Glutamatergic neuron (in vitro differentiated cells): ENCODE measurements at places on chromosomes 1 and 21.

DNA sequence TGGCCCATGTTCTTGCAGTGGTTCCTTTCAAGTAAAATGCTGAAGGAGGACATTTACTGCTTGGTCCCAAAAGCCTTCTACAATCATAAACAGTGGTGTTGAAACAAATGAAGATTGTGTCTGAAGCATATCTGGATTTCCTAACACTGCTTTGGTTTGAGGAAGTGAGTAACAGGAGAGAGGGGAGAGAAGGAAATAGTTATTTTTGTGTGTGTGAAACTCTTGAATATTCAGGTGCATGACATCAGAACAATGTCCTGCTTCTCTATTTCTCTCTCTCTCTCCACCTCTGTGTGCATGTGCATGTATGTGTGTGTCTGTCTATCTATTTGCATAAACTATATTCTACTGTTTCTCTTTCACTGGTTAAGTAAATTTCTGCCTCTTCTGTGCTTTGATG lies 61.4 kb upstream of the TNFSF18 start:
- no peak for DNase-seq

- no peak for DNase-seq
These were observed 88.0 kb upstream of the AK4 start for GRCh38 chr1:65059930-65060538.

GRCh38 chr1:152880907-152881306 lies 2.8 kb downstream of the SMCP start:
- no peak for DNase-seq

DNA sequence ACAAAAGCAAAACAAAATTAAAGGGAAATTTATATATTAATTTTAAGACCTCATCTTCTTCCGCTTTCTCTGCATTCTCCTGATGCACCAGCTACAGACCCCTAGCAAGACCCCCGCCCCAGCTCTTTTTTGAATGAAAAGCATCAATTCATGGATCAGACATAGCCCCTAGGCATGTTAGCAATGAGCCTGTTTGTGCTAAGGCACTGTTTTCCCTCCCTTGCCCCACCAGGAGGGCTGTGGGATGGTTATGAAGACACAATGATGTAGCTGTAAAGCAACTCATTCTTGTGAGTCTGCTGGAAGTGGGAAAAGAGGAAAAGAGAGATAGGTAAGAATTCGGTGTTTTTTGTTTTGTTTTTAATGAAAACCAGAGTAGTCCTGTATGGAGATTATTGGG lies 88.5 kb upstream of the ZBTB18 start:
- no peak for DNase-seq

GRCh38 chr1:71618766-71619530 lies 538.1 kb upstream of the ZRANB2 start:
- no peak for DNase-seq

DNA sequence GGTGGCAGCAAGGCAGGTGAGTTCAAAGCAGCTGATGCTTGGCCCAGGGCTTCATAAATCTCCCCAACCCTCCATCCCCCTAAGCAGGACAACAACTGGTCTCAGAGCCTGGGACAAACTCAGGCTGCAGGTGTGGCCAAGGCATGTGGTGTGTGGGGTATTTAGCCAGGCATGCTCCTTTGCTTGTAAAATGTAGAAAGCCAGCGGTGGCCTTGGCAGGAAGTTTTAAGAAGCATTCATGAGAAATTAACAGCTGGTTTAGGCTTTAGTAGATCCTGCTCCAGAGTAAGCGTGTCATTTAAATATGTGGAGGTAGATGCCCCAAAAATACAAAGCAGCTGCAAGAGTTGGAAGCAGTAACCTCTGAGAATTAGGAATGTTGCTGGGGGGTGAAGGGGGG lies 44.8 kb downstream of the NTPCR start:
- DNase-seq = no peak

GRCh38 chr1:241274693-241275092 lies 82.3 kb downstream of the RGS7 start:
- DNase-seq = no peak

DNA sequence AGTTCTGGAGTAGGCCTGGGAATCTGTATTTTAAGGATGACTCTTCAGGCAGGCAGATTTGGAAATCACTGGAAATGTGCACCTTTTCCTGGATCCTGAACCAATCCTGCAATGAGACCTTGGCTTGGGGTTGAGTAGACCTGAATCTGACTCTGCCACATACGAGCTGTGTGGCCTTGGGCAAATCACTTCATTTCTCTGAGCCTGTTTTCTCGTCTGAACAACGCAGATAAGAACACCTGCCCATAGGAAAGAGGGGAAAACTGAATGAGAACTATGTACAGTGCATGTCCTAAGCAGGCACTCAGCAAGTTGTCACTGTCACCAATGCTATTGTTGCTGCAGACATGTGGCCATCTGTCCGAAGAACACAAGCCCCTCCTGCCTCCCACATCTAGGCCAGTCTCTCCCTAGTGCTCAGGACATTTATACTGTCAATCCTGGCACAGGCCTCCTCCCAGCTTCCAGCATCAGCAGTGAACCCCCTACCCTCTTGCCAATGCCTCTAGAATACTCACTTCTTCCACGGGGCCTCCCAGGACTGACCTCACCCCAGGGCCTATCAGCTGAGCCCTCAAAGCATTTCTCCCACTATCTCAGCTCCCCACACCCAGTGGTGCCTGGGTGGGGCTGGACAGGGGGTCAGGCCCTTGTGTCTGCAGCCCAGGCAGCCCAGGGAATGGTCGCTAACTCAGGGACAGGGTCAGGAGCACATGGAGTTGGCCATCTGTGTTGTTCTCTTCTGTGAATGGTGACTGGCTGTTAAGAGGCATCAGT lies 88.8 kb upstream of the ZBTB40 start:
- no peak for DNase-seq

DNA sequence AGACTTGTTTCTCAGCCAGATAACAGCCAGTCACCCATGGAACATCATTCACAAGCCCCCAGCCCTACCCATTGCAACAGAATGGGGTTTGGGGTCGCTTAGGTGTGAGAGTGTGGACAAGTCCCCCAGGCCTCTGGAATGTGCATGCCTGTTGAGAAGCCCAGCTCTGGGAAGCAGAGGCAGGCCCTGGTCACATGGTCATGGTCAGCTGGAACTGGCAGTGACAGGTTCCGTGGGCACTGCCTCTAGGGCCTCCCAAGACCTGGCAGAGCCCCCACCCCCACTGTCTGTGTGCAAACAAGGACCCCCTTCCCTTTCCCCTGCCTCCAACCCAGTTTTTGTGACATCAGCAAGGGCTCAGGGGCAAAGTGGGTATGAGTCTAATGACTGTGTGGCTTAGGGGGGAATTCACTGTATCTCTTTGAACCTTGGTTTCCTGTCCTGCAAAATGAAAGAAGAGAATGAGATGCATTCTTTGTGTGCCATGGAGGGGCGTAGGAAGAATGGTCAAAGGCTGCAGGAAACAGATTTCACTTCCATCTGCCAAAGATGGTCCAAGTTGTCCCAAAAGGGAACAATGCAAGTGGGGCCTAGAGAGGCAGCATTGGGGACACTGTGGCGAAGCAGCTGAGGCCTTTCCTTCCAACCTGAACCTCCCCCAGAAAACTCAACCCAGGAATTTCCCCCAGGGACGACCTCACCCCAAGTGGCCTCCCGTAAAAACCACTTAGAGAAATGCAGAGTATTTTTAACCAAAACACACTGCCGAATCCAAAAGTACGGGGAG lies 34.7 kb upstream of the SELENON start:
- DNase-seq = no peak

- no peak for DNase-seq
These were observed 77.6 kb downstream of the DUSP10 start for GRCh38 chr1:221664253-221664652.

GRCh38 chr1:180964595-180964994 lies 51.9 kb downstream of the KIAA1614 start:
- no peak for DNase-seq

GRCh38 chr1:8974551-8974950 lies 28.9 kb downstream of the CA6 start:
- DNase-seq = no peak

DNA sequence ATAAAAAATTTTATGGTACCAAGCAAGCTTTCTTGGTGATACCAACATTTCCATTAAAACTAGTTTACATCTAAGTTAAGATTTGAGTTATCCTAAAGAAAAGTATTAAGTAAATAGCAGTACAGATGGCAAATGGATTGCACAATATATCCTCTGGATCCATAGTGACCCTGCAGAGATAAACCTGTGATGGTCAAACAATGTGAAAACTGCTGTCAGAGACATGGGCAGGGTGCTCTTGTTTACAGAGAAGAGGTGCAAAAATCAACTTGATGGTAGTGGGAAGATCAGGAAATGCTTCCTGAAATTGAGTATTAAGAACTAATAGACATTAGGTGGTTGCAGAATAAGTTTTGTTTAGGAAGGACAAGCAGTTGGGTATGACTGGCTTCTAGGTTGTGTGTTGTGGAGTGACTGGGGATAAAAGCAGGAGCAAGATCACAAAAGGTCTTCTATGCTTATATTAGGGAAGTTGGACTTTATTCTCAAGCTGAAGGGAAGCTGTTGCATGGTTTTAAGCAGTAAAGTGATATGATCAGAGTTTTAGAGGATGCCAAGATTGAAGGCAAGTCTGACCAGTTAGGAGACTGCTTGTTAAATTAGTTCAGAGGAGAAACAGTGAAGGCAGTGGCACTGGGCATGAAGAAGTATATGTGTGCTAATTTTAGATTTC lies 9.9 kb downstream of the TTC3 start:
- DNase-seq = no peak

GRCh38 chr1:37169743-37170275 lies 135.5 kb upstream of the GRIK3 start:
- no peak for DNase-seq

DNA sequence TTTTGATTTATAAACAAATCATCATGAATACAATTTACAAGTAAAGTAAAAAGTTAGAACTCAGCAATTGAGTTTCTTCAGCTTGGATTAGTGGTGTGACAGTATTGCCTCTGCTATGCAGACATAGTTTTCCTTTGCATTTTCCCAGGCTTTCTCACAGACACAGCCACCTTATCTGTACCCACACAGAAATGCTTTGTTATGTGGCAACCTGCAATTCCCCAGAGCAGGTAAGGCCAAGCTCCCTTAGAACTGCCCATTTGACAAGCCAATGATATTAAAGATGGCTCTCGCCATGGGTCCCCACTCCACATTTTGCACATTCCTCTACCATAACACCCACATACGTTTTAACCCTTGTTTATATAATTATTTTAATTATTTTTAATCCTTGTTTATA lies 14.2 kb downstream of the FMO5 start:
- no peak for DNase-seq

- no peak for DNase-seq
These were observed 3.1 kb downstream of the TINAGL1 start for GRCh38 chr1:31579374-31579773.

- no peak for DNase-seq
These were observed 23.5 kb downstream of the RNASEL start for GRCh38 chr1:182565537-182565936.

- DNase-seq = no peak
These were observed 560.1 kb downstream of the OMA1 start for GRCh38 chr1:57986432-57986831.

DNA sequence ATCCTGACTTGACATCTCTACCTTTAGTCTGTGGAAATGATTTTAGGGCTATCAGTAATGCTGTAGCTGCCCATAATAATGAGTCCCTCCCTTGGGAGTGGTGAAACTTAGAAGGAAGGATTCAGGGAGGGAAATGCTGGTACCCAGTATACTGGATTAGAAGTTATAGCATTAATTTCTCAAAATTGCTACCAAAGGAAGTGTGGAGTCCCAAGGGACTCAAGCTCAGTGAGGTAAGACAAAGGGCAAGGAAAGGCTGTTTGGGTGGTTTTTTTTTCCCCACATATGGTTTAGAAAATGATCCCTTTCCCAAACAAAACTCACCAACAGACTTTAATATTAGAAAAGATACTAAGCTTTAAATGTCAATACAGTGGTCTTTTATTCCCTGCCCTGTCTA lies 99.9 kb downstream of the CD247 start:
- DNase-seq = no peak

- no peak for DNase-seq
These were observed 35.7 kb upstream of the GPR88 start for GRCh38 chr1:100502052-100502792.

DNA sequence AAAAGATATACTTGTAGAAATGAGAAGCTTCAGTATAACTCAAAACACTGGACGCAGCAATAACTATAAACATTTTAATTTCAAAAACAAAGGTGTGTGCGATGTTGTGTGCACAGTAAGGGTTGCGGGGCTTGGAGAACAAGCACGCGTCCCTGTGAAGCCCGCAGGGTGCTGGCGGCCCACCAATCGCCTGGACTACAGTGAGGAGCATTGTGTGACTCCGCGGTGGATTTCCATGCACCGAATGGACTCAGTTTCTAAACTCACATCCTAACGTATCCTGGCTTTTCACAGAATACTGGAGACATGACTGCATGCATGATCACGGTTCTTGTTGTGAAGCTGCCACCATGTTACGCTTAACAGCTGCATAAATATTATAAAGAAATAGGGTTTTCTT lies 33.0 kb downstream of the NTPCR start:
- DNase-seq = no peak

DNA sequence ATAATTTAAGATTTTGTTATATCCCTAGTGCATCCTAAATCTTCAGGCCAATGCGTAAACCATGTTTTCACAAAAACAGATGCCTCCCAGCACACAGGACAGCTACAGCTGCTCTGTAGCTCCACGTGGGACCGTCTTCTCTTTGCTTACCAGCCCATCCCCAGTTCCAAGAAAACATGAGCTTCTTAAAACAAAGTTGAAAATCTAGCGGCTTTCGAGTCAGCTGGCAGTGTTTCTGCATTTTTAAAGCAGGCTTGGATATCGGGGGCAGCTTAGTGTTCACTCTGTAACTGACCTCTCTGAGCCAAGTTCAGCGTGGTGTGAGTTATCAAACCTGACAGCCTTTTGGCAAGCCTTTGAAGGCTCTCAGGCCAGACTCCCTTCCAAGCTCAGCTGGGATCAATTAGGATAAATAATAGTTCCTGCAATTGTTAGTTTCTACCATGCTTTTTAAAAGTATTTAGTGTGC lies 881.5 kb downstream of the LTN1 start:
- DNase-seq = no peak

DNA sequence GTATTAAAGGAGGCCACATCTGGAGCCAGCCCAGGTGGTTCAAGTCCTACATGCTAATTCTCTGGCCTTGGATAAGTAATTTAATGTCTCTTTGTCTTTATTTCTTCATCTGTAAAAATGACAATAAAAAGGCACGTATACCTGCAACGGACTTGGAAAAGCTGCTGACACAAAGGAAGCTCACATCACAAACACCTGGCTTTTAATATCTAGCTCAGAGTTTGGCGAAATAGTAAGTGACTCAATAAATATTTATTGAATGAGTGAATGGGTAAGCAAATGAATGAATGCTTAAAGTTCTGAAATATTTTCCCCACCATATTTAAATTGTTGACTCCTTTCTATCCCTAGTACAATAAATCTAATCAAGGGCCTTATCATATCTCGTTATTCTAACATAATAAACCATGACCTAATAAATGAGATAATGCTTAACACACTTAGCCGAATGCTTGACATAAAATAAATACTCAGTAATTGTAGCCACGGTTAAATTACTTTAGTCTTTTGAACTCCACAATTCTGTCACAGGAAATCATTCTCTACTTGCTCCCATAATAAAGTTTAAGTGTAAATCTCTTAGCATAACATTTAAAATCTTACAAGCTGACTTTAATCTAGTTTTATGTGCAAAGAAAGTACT lies 74.7 kb upstream of the PALMD start:
- DNase-seq = no peak
